ENCODE measurements at places on chromosomes 11 and 22.

- no peak for DNase-seq
Observed at GRCh38 chr11:119835753-119836152, 106.8 kb upstream of the NECTIN1 start.

DNA sequence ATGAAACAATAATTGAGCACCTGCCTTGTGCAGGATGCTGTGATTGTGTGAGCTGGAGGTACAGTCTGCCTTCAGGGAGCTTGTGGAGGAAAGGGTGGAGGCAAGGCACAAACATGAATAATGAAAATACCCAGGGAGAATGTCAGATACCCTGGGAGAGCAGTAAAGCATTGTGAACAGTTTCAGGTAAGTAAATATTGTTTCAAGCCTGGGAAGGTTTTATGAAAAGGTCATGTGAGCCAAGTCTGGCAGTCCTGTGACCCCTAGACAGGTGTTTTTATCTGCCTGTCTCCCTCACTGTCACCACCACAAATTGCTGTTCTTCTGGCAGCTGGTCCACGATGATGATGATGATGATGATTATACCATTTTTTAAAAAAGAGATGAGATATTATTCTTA is 32.0 kb downstream of the SPECC1L start:
- DNase-seq = no peak

DNA sequence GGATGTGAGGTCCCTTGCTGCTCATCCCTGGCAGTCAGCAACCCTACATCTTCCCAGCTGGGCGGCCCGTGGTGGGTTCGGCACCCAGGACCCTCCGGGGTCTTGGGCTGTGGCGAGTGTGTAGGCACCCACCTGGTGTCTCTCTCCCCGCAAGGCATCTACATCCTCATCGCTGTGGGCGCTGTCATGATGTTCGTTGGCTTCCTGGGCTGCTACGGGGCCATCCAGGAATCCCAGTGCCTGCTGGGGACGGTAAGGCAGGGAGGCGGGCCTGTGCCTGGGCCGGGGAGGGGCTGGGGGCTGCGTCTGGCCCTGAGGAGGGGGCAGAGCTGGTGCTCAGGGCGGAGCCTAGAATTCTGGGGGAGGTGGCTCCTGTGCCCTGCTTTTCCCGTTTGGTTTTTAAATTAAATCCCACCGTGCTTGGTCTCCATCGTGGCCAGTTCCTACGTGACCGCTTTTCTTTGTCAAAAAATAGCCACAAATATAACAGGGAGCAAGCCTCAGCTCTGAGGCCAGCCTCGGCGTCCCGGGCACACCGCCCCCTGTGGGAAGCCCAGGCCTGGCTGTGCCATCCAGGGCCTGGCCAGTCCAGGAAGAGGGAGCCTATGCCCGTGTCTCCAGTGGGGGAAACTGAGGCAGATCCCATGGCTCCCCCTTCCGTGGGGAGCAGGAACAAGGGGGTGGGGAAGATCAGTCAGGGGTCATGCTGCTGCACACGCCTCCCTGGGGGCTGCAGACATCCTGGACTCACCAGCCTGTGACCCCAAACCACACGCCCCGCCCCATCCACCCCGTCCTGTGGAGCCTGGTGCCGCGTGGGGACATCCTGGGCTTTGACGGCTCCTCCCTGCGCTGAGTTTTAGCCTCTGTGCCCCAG is 6.4 kb upstream of the TSSC4 start:
- no peak for DNase-seq

GRCh38 chr11:77204754-77205466 is 76.9 kb downstream of the MYO7A start:
- DNase-seq = no peak

DNA sequence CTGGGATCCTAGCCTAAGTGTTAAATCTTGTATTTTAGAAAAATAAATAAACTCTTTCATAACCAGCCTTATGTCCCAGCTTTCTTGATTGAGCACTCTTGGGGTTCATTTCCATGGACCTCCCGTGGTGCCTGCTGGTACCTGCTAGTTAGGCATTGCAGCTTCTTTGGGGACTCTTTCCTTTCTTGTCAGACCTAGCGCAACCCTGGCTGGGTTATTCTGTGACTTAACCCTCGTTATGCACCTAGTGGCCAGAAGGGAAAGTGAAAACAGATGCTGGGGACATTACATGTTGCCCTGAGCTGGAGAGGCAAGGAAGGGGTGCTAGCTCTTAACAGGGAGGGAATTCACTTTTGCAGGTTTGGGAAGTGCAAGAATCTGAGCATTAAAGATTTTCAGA is 46.8 kb downstream of the APIP start:
- no peak for DNase-seq

- no peak for DNase-seq
Observed at GRCh38 chr11:11624926-11625325, 3.1 kb upstream of the GALNT18 start.

DNA sequence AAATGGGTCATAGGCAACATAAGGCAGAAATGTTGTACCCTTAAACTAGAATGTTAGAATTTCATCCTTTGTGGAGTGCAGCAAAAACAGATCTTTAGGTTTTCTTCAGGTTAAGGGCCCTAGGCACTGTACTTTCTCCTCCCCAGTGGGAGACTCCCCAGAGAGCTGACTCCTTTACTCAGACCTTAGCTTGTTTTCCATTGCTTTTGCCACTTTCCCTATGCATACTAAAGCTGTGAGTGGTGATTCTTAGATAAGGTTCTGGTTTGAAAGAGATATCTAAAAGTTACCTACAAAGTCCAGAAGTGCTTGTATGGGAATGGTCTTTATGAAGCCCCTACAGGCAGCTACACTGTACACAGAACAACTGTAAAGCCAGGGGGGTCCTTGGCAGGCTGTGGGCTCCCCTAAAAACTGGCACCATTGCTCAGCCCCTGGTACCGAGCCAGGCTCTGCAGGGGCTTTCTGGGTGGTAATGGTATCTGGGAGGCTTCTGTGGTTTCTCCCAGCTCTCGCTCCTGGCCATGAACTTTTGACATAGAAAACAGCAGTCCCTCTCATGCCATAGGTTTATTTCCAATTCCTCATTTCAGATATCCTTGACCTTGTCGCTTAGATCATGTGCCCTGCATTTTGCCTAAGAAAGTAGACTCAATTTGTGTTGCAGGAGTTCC is 23.2 kb downstream of the AMOTL1 start:
- DNase-seq = no peak

DNA sequence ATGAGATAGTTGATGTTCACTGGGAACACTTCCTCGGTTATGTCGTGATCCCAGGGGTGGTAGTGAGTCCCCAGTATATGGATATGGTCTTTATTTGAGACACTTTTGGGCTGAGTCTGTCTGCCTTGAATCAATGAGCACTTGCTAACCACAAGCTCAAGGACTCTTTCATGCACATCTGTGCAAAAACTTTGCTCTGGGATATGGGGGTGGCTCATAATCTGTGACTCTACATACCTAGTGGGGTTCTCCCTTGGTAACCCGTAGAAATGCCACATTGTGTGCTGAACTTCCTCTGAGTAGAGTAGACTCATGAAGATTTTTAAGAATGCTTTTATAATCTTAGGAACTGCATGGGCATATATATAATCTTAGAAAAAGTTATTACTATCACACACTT is 69.3 kb downstream of the SWAP70 start:
- no peak for DNase-seq

GRCh38 chr22:24001314-24001713 is 3.9 kb downstream of the GSTT4 start:
- no peak for DNase-seq

DNA sequence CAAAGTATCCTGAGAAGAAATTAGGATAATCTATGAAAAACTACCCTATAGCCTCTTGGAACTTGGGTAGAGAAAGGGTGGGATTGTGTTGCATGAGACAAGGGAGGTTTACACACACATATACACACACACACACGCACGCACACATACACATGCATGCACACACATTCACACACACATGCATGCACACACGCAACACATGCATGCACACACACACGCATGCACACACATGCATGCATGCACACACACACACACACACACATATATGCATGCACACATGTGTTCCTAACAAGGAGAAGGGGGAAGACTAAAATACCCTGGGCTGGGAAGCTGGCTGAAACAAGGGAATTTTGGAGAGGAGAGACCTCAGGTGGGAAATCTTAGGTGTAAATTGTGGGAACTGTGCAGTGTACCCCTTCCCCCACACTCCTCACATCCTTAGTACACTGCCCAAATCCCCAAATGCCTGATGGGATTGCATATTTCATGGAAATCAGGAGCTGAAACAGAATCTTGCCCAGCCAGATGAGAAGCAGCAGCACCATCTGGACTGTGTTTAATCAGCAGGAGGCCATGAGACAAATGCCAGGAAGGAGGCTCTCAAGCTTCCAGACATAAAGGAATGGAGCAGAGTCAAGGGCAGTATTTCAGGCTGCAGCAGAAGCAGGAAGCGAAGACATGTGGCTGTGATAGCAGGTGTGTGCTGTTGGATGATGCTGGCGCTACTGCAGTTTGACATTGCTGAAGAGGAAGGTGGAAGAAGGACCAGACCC is 14.6 kb upstream of the POLD3 start:
- DNase-seq = no peak

- DNase-seq = no peak
Observed at GRCh38 chr22:38834215-38834953, 9.4 kb downstream of the NPTXR start.

- no peak for DNase-seq
Observed at GRCh38 chr11:13233173-13233745, 44.3 kb upstream of the BMAL1 start.

GRCh38 chr11:65491163-65491465 is 7.7 kb upstream of the MALAT1 start:
- DNase-seq = peak; percentile 30

DNA sequence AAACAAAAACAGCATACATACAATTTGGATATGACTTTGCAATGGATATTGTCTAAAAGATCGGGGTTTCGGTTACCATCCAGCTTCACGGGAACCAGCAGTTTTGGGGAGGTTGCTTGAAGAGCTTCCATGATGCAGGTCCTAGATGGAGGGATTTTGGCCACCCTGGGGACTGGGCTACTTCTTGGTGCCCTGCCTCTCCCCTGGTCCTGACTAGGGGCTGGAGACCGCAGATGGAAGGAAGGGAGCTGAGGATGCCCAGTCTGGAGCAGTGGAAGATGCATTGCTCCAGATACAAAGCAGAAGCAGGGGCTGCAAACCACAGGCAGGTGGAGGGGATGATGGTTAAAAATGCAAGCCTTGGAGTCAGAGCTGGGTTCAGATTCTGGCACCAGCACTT is 13.5 kb downstream of the SOX10 start:
- no peak for DNase-seq

- DNase-seq = no peak
Observed at GRCh38 chr22:23754980-23755636, 883 bp upstream of the VPREB3 start.

- no peak for DNase-seq
Observed at GRCh38 chr11:84503503-84503902, 1123.6 kb downstream of the DLG2 start.

DNA sequence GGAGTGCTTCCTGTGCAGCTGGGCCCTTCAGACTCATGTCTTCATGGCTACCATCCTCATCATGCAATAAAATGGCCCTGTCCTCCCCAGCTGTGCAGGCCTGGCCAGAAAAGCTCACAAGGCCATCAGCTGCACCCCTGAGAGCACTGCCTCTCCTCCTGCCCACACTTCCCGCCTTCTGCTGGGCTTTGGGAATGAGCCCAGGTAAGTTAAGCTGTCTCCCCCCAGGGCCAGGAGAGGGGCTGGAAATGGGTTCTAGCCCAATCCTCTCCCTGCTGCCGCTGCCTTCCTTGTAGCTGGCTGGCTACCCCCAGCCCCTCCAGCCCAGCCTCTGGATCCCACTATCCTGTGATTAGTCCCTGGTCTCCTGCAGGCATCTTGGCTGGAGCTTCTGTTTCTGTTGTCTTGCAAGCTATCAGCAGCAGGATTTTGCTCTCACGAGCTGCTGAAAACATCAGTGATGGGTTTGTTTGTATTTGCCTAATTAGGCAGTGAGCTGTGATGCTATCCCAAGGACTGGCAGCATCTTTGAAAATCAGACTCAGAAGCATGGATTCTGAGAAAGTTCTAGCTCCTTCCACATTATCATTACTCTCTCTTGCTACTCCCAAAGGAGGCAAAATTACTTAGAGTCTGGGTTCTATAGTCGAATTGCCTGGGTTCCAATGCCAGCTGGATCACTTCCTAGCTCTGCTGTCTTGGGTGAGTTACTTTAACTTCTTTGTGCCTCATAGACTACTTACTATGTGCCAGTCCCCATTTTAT is 168.1 kb downstream of the ST3GAL4 start:
- no peak for DNase-seq

GRCh38 chr11:62129590-62130282 is 5.9 kb downstream of the INCENP start:
- no peak for DNase-seq

DNA sequence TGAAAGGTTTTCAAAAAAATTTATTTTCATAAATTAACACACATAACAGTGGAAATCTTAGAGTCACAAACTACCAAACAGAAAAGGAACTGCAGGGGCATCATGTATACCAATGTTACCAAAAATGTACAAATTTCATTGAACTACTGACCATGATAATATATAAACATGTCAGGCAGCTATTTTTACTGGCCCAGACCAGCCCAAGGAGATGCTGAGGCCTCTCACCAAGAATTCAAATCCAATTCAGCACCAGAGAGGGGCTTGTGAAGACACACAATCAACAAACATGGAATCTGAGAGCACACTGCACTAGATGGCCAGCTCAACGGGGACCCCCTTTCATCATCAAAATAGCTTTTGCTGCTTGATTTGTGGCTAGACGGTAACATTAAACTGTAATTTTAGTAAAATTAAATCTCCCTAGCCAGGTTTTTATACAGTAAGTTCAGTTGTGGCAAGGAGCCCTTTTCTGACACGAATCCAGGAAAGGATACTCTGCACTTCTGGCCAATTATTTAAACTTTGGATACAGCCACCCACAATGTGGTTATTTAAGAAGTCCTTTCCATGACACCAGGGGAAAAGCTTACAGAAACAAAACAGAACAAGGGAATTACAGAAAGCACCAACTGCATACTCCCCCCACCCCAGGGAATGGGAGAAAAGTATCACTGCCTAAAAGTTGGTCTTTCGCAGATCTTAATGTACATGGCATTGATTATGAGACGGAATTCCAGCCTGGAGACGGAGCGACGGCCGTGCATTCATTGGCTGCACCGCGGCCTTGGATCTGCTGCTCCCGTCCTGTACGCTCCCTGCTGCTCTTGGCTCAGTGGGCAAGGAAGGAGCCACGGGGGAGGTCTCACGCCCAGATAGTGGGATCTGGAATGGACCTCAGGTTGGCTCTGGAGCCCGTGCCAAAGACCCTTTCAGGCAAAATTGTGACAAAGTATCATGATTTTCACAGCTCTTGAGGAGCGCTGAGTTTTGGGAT is 19.6 kb upstream of the PISD start:
- DNase-seq = no peak

DNA sequence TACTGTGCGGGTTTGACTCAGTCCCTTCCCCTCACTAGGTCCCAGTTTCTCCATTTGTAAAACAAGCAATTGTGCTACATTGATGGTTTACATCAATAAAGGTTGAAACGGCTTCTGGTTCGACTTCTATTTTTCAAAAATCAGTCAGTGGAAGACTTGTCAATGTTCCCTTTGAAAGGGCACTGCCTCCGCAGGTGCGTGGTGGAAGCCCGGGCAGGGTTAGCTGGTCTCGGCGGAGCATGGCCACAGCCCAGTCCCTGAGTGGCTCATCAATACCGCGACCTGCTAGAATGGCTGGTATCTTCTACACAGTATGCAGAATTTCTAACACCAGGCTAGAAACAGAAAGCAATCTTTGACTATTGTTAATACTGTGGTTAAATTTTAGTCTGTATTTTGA is 16.1 kb downstream of the MS4A10 start:
- peak; percentile 13 for DNase-seq

- no peak for DNase-seq
Observed at GRCh38 chr11:69878144-69878883, 59.1 kb upstream of the FGF3 start.

All from left ventricle myocardium superior (tissue), 1 donor.